Chondrocyte (in vitro differentiated cells): ENCODE measurements at places on chromosomes 3 and 15. TPM values are rescaled to one million over a fixed set of nuclear protein-coding genes. Genes with fewer than 3 reads are reported as not detected.

Gene PLXNA1
- 69.8 to 99.1 TPM (median 98.2 TPM) in 3 replicates for total RNA-seq

Gene CHRNB4
- total RNA-seq: 0.10 to 0.13 TPM in 2 of 3 replicates, not detected in the other

Gene GPR176
- 31.1 to 33.0 TPM (median 31.2 TPM) in 3 replicates for total RNA-seq

Gene KNG1
- total RNA-seq: not detected in 3 replicates

Gene CEMIP
- total RNA-seq: 138 to 146 TPM (median 143 TPM) in 3 replicates

Gene CA12
- total RNA-seq: 6.7 to 7.9 TPM (median 6.9 TPM) in 3 replicates

Gene CELF6
- 0.42 to 1.3 TPM in 2 of 3 replicates, not detected in the other for total RNA-seq

Gene C3orf85
- not detected in 3 replicates for total RNA-seq

Gene GOLGA8K
- total RNA-seq: 1.3 to 2.0 TPM (median 1.7 TPM) in 3 replicates

Gene EBLN2
- total RNA-seq: 2.5 to 4.7 TPM (median 3.3 TPM) in 3 replicates

Gene ENTPD3
- total RNA-seq: 0.15 TPM in 1 of 3 replicates, not detected in the others

Gene IGF2BP2
- 60.8 to 68.8 TPM (median 62.1 TPM) in 3 replicates for total RNA-seq

Gene CCR5
- not detected in 3 replicates for total RNA-seq

- peaks cover under 1% of the 10 kb centered on the region for H3K27me3 ChIP-seq
- H3K4me3 ChIP-seq: no peak overlapping the region
- no peaks in the 10 kb centered on the region for H3K4me1 ChIP-seq
- H3K27ac ChIP-seq: no peak overlapping the region
- no peaks in the 10 kb centered on the region for H3K36me3 ChIP-seq
- no peak for DNase-seq
These were observed 711.9 kb downstream of the CADM2 start for GRCh38 chr3:85670634-85671205.

DNA sequence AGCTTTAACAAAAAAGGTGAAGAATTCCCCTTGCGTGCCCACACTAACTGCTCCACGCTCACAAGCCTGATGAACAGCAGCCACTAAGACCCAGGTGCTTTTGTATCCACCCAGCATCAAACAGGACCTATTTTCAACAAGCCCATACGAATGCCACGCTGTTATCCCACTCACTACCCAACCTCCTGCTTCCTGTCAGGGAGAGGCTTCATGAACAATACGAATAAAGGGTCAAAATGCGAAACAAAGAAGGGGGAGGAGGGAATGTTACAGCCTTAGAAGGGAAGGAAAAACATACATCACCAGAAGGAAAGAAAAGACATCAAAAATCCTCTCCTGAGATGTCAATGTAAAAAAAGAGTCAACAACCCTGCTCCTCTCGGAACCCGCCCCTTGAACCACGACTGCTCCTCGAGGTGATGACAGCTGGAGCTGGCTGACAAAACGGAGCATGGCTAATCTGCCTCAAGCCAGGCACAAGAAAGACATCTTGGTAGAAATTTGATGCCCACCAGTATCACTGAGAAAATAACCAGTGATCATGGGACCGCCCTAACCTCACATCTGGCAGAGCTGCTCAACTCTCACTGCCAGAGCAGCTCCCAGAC, 9.7 kb downstream of the ERC2 start:
- no peaks in the 10 kb centered on the region for H3K36me3 ChIP-seq
- no peak for DNase-seq
- H3K4me3 ChIP-seq: no peak overlapping the region
- peaks cover 24% of the 10 kb centered on the region for H3K27me3 ChIP-seq
- H3K4me1 ChIP-seq: no peaks in the 10 kb centered on the region

DNA sequence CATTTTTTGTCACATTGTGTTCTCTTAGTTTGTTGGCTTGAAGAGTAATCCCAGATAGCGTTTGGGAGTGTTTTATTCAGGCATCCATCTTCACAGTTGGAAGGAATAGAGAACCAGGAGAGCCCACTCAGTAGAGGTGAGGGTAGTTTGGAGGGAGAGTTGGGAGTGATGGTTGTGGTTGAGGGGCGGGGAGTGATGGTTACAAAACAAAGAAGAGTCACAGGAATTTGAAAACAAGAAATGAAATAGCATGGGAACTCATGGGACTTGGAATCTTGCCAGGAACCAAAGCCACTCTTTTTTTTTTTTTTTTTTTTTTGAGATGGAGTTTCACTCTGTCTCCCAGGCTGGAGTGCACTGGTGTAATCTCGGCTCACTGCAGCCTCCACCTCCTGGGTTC, 36.3 kb downstream of the DUT start:
- no peaks in the 10 kb centered on the region for H3K27me3 ChIP-seq
- no peak overlapping the region for H3K4me3 ChIP-seq
- H3K36me3 ChIP-seq: peaks cover 6% of the 10 kb centered on the region
- DNase-seq: no peak
- H3K27ac ChIP-seq: peak overlapping the region; percentile 58

DNA sequence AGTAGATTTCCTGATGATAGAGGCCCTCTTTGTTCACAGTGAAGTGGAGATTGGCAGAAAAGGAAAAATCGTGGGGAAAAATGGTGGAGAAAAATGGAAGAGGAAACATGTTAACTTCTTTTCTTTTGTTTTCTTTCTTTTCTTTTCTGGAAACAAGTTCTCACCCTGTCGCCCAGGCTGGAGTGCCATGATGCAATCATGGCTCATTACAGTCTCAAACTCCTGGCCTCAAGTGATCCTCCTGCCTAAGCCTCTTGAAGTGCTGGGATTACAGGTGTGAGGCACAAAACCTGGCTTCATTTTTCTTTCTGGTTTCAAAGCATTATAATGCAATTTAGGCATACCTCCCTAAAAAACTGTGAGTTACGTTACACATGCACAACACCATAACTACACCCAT, 464.2 kb downstream of the MECOM start:
- H3K27me3 ChIP-seq: no peaks in the 10 kb centered on the region
- DNase-seq: no peak
- H3K36me3 ChIP-seq: no peaks in the 10 kb centered on the region
- no peak overlapping the region for H3K4me3 ChIP-seq
- no peak overlapping the region for H3K27ac ChIP-seq

- no peaks in the 10 kb centered on the region for H3K36me3 ChIP-seq
- H3K27me3 ChIP-seq: peaks cover 5% of the 10 kb centered on the region
- H3K27ac ChIP-seq: no peak overlapping the region
These were observed 443.3 kb downstream of the GABRG3 start for GRCh38 chr15:27414168-27414870.

GRCh38 chr3:170740285-170740684, 129.7 kb downstream of the RPL22L1 start:
- H3K27me3 ChIP-seq: no peaks in the 10 kb centered on the region
- H3K36me3 ChIP-seq: no peaks in the 10 kb centered on the region
- DNase-seq: no peak

GRCh38 chr3:102060814-102061213, 211.5 kb downstream of the NFKBIZ start:
- H3K27me3 ChIP-seq: no peaks in the 10 kb centered on the region
- H3K4me1 ChIP-seq: no peaks in the 10 kb centered on the region
- no peak overlapping the region for H3K27ac ChIP-seq
- no peak overlapping the region for H3K4me3 ChIP-seq

- H3K36me3 ChIP-seq: peaks cover 3% of the 10 kb centered on the region
- DNase-seq: no peak
- no peaks in the 10 kb centered on the region for H3K27me3 ChIP-seq
- no peaks in the 10 kb centered on the region for H3K4me1 ChIP-seq
These were observed 359.4 kb downstream of the FEZF2 start for GRCh38 chr3:62013951-62014350.

DNA sequence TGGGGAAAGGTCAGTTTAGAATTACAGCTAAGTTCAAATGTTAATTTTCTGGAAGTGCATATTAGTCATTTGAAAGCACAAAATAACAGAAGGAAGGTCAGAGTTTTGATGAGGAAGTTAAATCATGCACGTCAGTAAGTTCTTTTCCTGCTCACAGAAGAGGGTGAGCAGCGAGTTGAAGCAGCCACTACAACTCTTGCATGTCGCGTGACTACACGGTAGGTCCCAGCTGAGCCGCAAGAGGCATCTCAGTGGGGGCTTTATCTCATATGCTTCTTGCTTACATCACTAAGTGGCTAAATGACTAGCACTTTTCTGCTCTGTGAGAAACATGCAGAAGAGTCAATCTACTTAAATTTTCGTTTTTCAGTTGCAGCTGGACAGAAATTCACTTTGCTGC, 21.3 kb upstream of the SEC62 start:
- no peak for DNase-seq
- peaks cover 6% of the 10 kb centered on the region for H3K27me3 ChIP-seq
- no peak overlapping the region for H3K4me3 ChIP-seq
- no peak overlapping the region for H3K27ac ChIP-seq

DNA sequence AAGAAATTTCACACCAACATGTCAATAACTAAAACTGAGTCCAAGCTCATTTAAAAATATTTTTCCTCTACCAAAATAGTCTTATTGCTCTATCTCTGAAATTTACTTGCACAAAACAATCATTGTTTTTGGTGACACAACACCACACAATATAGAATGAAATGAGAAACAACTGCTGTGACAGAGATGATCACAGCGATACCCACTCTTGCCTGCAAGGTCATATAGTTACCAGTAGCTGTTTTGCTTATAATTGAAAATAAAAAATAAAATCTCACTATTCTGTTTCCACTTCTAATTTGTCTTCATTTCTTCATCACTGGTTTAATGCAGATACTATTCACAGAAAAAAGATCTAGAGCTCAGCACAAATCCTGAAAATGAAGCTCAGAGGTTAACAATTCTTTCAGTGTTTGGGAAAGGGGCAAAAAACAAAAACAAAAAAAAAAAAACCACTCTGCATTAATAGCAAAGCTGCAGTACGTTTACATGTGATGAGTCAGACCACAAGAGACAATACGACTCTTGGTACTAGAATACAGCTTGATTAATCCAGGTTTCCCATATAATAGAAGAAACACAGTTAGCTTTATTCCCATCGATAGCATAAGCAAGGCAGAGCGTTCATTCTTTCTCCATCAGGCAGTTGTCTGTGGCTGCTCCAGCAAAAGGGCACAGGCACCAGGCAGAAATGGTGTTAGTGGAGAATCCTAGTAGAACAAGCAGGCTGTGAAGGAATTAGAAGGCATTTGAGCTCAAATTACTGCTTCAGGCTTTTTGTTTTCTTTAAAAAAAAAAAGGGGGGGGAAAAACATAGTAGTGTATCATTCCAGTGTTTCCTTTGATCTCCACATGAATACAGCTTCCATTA, 773 bp downstream of the ANKRD28 start:
- H3K27ac ChIP-seq: peak overlapping the region; percentile 98
- no peaks in the 10 kb centered on the region for H3K27me3 ChIP-seq
- peaks cover 39% of the 10 kb centered on the region for H3K4me1 ChIP-seq
- no peak for DNase-seq
- peak overlapping the region; percentile 76 for H3K4me3 ChIP-seq
- H3K36me3 ChIP-seq: peaks cover 7% of the 10 kb centered on the region

GRCh38 chr3:188157971-188158370, 4.0 kb downstream of the LPP start:
- H3K27me3 ChIP-seq: no peaks in the 10 kb centered on the region
- peak overlapping the region; percentile 67 for H3K27ac ChIP-seq
- DNase-seq: no peak
- H3K36me3 ChIP-seq: no peaks in the 10 kb centered on the region

DNA sequence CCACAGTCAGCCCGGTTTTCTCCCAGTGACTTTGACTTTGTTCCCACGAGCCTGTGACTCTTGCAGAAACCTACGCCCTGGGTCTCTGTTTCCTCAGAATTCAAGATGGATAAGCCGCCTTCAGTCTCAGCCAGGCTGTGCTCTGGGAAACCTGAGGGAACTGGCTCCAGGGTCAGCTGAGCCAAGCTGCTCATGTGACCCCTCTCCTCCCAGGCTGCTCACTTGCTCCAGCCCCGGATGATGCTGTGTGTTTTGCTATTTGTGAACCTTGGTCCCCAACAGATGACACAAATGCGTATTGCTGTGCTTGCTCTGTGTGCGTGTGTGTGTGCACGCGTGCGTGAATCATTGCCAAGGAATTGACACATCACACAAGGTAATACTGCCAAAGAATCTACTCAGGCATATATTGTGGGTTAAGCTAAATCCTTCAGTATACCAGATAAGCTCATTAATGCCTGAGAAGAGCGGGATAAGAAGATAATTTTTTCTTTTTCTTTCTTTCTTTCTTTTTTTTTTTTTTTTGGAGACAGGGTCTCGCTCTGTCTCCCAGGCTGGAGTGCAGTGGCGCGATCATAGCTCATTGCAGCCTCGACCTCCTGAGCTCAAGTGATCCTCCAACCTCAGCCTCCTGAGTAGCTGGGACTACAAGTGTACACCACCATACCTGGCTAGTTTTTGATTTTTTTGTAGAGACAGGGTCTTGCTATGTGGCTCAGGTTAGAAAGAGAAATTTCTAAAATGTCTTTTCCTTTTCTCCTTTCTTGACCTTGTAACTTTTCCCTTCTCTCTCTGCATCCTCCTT, 29.2 kb upstream of the UMPS start:
- peak overlapping the region; percentile 91 for H3K27ac ChIP-seq
- H3K4me3 ChIP-seq: no peak overlapping the region
- no peaks in the 10 kb centered on the region for H3K27me3 ChIP-seq
- H3K36me3 ChIP-seq: no peaks in the 10 kb centered on the region
- peaks cover 30% of the 10 kb centered on the region for H3K4me1 ChIP-seq

DNA sequence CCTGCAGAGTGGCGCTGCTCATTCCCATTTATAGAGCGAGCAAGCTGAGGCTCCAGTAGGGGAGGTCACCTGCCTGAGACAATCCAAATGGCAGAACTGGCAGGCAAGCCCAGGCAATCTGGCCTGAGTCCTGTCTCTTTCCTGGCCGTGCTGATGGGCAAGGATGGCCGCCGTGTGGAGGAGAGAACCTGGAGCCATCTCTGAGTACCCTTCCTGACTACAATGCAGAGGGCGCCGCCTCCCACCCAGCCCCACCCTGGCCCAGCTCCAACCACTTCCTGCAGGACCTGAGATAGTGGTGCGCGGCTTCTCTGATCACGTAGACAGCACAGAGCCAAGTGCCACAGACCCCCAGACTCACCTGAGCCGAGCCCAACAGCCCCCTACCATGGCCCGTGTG, 7.0 kb downstream of the TLR9 start:
- peaks cover 11% of the 10 kb centered on the region for H3K4me1 ChIP-seq
- H3K27ac ChIP-seq: no peak overlapping the region
- no peak for DNase-seq

DNA sequence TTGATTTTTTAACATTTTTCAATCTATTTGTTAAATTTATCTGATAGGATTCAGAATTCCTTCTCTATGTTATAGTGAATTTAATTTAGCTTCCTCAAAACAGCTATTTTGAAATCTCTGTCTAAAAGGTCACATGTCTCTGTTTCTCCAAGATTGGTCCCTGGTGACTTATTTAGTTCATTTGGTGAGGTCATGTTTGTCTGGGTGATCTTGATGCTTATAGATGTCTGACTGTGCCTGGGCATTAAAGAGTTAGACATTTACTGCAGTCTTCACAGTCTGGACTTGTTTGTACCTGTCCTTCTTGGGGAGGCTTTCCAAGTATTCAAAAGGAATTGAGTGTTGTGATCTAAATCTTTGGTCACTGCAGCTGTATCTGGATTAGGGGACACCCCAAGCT, 169.5 kb upstream of the C2CD4B start:
- DNase-seq: no peak
- no peaks in the 10 kb centered on the region for H3K4me1 ChIP-seq
- H3K27me3 ChIP-seq: peaks cover 4% of the 10 kb centered on the region

GRCh38 chr3:77052733-77053670, 13.1 kb downstream of the ROBO2 start:
- H3K36me3 ChIP-seq: no peaks in the 10 kb centered on the region
- no peak for DNase-seq
- no peaks in the 10 kb centered on the region for H3K27me3 ChIP-seq

GRCh38 chr15:94542391-94542790, 311.0 kb downstream of the MCTP2 start:
- no peak overlapping the region for H3K27ac ChIP-seq
- no peak for DNase-seq
- H3K4me3 ChIP-seq: no peak overlapping the region

GRCh38 chr15:58294681-58295254, 137.0 kb upstream of the LIPC start:
- peaks cover 10% of the 10 kb centered on the region for H3K4me1 ChIP-seq
- no peaks in the 10 kb centered on the region for H3K27me3 ChIP-seq
- DNase-seq: no peak
- peaks cover 6% of the 10 kb centered on the region for H3K36me3 ChIP-seq
